ENCODE measurements at places on chromosomes 2 and 18.

- no peak for DNase-seq
Observed at GRCh38 chr2:28045676-28046351, 155.3 kb downstream of the BABAM2 start.

- no peak for DNase-seq
Observed at GRCh38 chr2:88554189-88554588, 73.1 kb downstream of the EIF2AK3 start.

GRCh38 chr2:241844066-241844728, 14.5 kb downstream of the PDCD1 start:
- DNase-seq: peak; percentile 23

DNA sequence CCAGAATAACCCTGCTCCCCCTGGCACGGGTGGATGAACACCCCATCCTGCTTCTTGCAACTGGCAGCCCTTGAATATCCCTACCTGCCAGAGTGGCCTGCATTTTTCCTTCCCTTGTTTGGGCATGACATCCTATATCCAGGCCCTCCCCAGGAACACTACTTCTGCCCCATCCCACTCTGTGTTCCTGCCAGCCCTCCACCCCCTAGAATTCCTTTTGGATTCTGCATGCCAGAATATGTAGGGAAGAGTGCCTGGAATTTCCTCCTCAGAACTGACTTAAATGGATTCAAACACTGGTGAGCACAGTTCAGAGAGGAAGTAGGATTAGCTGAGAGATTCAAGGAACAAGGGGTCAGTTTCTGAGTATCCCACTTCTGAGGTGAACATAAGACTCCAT, 123.5 kb upstream of the PELI1 start:
- no peak for DNase-seq

DNA sequence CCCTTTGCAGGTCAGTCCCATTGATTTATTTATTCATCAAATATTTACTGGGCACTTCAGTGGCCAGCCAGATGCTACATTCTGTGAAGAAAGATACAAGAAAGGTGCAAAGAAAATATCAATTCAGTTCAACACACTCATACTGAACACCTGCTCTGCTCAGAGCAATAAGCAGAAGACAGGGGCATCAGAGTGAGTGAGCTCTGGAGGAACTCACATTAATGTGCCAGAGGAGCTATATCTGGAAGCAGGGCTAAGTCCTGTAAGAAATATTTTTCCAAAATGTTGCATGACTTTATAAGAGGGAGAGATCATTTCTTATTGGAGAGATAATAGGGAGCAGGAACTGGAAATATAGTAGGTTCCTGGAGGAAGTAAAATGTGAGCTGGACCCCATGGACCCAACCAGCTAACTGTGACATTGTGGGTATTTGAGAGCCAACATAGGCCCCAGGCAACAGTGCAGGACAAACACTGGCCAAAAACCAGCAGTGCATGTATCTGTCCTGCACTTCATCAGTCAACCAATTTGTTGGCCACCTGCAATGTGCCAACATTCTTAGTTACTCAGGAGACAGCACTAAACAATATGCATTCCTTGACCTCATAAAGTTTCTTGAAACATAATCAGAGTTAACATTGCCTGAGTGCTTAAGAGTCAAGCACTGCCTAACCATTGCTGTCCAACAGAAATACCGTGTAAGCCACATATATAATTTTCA, 102.7 kb upstream of the PTPRM start:
- no peak for DNase-seq

DNA sequence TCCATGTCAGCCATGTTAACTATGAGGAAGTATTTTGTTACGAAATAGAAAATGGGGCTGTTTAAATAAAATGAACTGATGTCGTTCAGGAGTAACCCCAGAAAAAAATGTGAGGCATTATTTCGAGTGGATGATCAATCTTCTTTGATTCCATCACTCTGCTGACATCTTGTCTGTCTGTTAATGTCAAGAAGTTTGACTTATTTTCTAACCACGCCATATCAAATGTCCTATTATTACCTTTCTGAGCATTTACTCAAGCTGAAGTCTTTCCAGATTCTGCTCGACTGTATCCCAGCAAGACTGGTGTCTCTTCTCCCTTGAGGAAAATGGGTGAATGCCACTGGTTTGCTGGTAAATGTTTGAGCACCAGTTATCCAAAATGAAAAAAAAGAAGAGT, 672.9 kb upstream of the SOX11 start:
- DNase-seq: no peak

DNA sequence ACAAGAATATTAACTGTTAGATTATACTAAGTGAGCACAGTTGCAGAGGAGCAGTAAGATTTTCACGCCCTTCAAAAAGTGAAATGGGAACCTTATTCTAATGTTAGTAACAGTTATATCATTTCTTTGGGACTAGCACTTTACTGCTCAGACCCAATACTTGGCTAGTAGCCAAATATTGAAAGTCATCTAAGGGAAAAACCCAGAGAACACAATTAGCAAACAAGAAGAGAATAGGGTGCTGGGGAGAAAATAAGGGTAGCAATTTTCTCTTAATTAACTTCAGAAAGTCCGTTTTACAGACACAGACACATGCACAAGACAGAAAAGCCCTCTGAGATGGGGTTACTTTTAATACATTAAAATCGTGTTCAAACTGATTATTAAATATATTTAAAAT, 71.8 kb downstream of the ID2 start:
- no peak for DNase-seq

- no peak for DNase-seq
Observed at GRCh38 chr2:146130290-146130689, 1610.4 kb upstream of the ZEB2 start.

- DNase-seq: peak; percentile 97
Observed at GRCh38 chr18:58362027-58362575, 266.8 kb downstream of the ALPK2 start.

DNA sequence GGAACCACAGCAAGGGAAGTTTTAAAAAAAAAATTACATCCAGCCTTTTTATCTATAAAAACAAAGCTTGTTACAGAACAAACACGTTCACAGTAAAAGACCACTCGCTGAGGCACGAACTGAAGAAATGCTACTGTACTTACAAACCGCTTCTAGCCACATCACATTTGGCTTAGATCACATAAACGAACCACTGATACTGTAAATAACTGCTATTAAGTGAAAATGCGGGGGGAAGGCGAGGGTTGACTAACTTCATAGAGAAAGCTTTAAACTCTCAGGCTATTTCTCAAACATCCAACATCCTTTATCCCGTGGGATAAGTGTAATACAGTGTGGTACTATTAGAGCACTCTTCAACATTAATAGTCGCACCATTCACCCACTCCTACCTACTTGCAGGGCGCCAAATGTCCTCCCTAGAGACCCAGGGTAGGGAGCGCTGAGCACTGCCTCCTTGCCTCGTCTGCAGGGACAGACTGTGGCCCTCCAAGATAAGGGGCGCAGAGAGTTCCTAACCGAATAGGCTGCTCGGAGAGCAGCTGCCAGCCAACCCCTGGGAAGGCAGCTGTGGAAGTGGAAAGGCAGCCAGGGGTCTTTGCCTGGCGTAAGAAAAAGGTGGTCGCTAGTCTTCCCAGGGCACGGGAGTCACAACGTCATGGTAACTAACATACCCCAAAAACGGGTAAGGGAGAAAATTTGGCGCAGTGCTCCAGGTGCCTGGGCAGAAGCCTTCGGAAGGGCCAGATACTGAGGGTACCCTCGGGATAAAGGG, 854 bp downstream of the GPR155 start:
- DNase-seq: peak; percentile 47

DNA sequence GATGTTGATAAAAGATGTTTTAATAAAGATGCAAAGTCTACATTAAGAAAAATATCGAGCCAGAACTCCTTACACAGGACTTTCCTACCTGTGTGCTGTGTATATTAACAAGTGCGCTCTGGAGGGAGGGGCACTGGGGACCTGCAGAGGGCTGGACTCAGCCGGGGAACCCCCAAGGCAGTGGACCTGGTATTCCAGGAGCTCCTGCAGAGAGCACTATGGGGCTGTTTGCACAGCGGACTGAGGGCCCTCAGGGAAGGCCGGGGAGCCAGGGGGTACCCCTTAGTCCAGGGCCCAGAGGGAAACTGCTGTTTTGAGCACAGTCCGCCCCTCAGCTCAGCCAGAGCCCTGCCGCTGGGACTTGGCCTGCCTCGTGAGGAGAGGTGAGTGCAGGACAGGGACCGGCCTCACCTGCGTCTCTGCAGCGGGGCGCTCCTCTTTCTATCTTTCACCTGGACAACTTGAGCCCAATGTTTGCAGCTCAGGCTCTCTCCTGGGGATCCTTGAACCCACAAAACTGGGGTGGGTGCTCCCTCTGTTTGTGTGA, 168.4 kb downstream of the ARL4C start:
- no peak for DNase-seq

DNA sequence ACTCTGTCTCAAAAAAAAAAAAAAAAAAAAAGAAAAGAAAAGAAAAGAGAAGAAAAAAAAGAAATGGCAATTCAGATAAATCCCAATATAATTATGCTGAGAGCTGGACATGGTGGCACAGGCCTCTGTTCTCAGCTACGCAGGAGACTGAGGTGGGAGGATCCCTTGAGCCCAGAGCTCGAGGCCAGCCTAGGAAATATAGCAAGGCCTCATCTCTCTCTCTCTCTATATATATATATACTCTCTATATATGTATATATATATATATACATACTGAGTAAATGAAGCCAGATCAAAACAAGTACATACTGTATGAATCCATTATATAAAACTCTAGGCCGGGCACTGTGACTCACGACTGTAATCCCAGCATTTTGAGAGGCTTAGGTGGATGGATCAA, 30.6 kb upstream of the MYCN start:
- DNase-seq: no peak

DNA sequence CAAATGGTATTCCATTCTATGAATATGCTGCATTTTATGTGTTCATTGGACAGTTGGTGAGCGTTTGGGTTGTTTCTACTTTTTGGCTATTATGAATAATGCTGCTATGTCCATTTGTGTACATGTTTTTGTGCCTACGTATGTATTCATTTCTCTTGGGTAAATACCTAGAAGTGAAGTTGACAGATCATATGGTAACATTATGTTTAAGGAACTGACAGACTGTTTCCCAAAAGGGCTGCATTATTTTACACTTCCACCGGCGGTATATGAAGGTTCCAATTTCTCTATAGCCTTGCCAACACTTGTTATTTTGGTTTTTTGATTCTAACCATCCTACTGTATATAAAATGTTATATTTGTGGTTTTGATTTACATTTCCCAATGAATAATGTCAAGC, 703.9 kb upstream of the CDH2 start:
- no peak for DNase-seq

DNA sequence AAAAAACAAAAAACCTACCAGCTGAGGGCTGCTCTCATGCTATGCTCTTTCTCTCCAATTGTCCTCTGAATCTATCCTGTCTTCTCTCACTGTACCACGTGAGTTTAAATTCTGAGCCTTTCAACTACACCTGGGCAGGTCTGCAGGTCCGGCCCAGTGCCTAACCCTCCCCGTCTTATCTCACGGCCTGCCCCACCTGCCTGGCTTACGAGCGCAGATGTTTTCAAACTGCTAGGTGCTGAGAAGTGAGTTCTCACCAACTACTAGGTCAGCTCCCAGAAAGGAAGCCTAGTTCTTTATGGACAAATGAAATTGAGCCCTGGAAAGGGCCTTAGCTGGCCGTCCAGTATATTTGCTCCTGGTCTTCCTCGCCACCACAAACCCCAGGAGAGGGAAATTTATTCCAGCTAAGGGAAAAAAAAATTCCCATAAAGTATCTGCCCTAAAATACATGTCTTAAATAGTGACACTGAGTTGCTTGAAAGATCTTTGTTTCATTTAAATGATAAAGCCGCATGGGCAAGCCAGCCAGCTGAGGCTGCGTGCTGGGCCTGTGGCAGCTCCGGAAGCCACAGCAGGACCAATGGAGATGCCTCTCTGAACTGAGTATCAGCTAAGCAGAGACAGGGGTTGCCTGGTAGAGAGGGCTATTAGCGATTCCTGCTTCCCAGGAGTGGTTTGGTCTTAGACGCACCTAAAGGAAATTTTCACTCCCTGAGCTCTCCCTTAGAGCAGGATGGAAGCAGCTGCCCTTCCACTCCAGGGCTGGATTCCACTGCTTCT, 92.5 kb upstream of the NCK2 start:
- no peak for DNase-seq

DNA sequence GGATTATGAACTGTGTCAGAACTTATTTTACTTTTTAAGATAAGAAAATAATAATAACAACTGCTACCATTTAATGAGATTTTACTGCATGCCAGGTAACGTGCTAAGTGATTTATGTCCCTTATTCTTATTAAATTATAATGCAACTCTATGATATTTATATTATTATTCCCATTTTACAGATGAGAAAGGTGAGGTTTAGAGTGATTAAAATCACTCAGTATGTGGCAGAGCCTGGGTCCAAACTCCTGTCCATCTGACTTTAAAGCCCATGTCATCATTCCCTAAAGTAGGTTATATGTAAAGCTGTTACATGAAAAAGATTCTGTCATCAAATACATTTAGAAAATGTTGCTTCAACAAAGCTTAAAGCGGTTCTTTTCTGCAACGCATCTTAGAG, 288.8 kb upstream of the SESTD1 start:
- DNase-seq: no peak

DNA sequence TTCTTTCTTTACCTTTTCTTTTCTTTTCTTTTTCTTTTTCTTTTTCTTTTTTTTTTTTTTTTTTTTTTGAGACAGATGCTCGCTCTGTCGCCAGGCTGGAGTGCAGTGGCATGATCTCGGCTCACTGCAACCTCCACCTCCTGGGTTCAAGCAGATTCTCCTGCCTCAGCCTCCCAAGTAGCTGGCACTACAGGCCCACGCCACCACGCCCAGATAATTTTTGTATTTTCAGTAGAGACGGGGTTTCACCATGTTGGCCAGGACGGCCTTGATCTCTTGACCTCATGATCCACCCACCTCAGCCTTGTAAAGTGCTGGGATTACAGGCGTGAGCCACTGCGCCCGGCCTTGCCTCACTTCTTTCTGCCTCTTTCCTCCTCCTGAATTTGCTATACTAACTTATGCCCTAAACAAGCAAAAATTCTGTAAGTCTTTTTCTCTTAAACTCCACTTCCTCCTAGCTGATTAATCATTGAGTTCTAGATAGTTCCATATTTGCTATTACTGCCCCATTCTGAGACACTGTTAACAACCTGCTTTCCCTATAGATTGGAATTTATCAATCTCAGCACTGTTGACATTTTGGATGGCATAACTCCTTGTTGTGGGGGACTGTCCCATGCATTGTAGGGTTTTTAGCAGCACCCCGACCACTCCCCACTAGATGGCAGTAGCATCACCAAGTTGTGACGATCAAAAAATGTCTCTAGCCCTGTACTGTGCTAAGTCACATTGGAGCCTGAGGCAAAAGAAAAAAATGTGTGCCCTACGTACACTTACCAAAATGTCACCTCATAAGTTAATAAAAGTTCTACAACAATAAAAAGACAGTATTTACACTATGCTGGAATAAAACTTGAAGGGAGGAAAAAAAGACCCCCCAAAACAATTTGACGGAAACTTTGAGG, 16.4 kb upstream of the THADA start:
- peak; percentile 75 for DNase-seq

- DNase-seq: no peak
Observed at GRCh38 chr2:169468841-169469240, 10.5 kb upstream of the BBS5 start.

Data from fibroblast of mammary gland (primary cell).